ENCODE measurements at places on chromosomes 2 and 18.

- no peak for DNase-seq
These were observed 271.1 kb downstream of the GALR1 start for GRCh38 chr18:77520767-77521166.

GRCh38 chr2:5290900-5291546, 401.2 kb upstream of the SOX11 start:
- no peak for DNase-seq

- DNase-seq = no peak
These were observed 47.6 kb downstream of the RPL37A start for GRCh38 chr2:216546241-216546640.

DNA sequence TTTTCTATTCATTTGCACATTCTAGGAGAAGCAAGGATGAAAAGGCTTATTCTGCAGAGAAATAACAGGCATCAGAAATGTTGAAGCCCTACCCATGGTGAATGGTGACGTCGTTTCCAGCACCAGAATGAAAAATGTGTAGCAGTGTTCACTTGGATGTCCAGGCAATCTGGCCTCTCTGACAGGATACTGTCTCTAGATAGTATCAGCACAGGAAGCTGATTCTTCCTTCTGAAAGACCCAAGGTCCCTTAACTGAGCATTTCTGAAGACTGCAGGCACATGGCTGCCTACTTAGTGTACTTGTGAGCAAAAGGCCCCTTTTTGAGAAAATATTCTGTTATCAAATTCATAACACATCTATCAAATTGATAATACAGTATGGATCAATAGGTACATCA, 234.1 kb downstream of the XIRP2 start:
- DNase-seq = no peak

GRCh38 chr2:234796045-234796591, 155.7 kb upstream of the SH3BP4 start:
- no peak for DNase-seq
